ENCODE measurements at places on chromosomes 16 and 17.

GRCh38 chr17:58291246-58291645, 10.5 kb upstream of the MPO start:
- peak; percentile 51 for DNase-seq

GRCh38 chr17:67150826-67151225, 94.2 kb downstream of the HELZ start:
- no peak for DNase-seq

DNA sequence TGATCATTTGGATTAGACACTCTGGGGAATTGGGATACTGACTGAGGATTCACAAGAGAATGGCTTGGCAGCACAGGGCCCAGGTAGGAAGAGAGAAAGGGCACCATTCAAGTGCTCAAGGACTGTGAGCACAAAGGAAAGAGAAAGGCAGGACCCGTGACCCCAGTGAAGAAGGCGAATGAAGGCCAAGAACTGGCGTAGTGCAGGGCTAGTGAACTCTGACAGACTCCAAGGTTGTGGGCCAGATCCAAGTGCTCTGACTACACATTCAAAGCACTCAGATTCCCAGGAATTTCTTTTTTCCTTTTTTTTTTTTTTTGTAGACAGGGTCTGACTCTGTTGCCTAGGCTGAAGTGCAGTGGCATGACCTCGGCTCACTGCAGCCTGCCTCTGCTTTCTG, 5.0 kb downstream of the GTF3C1 start:
- no peak for DNase-seq

DNA sequence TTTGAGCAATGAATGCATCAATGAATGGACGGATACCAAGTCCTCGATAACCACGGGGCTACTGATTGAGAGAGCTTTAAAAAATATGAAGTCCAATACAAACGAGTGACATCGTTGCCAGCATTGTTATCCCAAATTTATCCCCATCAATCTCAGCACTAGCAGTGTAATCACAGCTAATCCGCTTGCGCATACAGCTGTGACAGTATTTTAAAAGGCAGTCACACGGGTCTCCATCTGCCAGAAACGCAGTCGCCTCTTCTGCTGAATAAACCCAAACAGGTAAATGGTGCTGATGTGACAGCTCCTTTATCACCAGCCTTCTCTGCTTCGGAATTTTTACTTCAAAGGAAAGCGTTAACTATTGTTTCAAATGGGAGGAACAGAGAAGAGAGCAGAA, 311.1 kb downstream of the XYLT1 start:
- DNase-seq = no peak

DNA sequence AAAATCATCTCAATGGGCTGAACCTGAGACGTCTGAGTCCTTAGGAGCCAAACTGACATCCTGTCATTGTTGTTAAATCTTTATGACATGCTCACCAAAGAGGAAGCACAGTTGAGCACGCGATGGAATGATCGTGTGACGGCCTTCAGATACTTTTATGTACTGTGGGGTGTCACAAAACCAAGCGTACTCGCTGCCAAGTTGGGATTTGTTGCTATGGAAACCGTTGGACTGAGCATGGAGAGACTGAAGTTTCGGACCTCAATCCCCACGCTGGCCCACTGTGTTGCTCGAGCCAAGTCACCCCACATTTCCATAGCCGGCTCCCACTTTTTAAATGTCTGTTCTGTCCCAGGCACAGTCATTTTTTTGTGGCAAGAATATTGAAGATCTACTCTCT, 222.8 kb upstream of the SDK2 start:
- DNase-seq = no peak

DNA sequence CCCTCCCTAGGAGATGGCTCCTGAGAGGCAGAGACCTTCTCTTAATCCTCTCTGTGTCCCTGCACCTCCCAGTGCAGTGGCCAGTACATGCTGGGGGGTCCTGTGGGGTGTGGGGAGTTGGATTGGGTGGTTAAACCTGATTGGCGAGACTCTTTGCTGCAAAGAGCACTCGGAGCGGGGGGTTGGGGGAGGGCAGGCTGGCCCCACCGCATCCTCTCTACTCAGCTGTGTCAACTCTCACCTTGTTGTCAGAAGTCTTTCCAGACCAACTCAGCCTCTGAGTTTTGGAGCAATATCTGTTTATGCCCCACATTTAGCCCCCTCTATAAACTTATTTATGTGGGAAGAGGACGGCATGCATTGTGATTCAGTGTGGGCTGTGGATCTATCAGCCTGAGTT, 40.0 kb downstream of the SMARCE1 start:
- no peak for DNase-seq

- peak; percentile 89 for DNase-seq
These were observed 1.6 kb upstream of the N4BP1 start for GRCh38 chr16:48611329-48612137.

- DNase-seq = no peak
These were observed 56.4 kb downstream of the MPRIP start for GRCh38 chr17:17098551-17099179.

- peak; percentile 71 for DNase-seq
These were observed 56.8 kb downstream of the BEAN1 start for GRCh38 chr16:66483689-66484452.
